ENCODE measurements at places on chromosomes 6 and 20. TPM values are rescaled to one million over a fixed set of nuclear protein-coding genes. Genes with fewer than 3 reads are reported as not detected.

The ANKS1A gene
- total RNA-seq, result 44.0 TPM

- H3K4me1 ChIP-seq, result no peaks in the 10 kb centered on the region
- no peak overlapping the region for H3K4me3 ChIP-seq
- H3K27me3 ChIP-seq, result no peaks in the 10 kb centered on the region
- H3K27ac ChIP-seq, result no peak overlapping the region
- no peak for DNase-seq
Observed at GRCh38 chr6:126181173-126181741, 158.7 kb upstream of the CENPW start.

- H3K4me1 ChIP-seq, result no peaks in the 10 kb centered on the region
- no peaks in the 10 kb centered on the region for H3K36me3 ChIP-seq
- H3K4me3 ChIP-seq, result no peak overlapping the region
- H3K27me3 ChIP-seq, result no peaks in the 10 kb centered on the region
- no peak for DNase-seq
- no peak overlapping the region for H3K27ac ChIP-seq
Observed at GRCh38 chr6:111727802-111728201, 122.1 kb upstream of the TRAF3IP2 start.

- no peak for DNase-seq
- H3K36me3 ChIP-seq, result no peaks in the 10 kb centered on the region
- no peak overlapping the region for H3K4me3 ChIP-seq
- H3K4me1 ChIP-seq, result peaks cover 19% of the 10 kb centered on the region
- H3K27me3 ChIP-seq, result peaks cover 58% of the 10 kb centered on the region
- no peak overlapping the region for H3K27ac ChIP-seq
Observed at GRCh38 chr20:51801122-51801822, 1.0 kb downstream of the SALL4 start.

The DEF6 gene
- 9.4 TPM for total RNA-seq

The DEFB115 gene
- not detected for total RNA-seq

The CCND3 gene
- 67.0 TPM for total RNA-seq

The QKI gene
- total RNA-seq, result 15.7 TPM

The FKBP1A gene
- 158 TPM for total RNA-seq

- DNase-seq, result no peak
- no peaks in the 10 kb centered on the region for H3K36me3 ChIP-seq
- no peaks in the 10 kb centered on the region for H3K27me3 ChIP-seq
- H3K4me1 ChIP-seq, result no peaks in the 10 kb centered on the region
- no peak overlapping the region for H3K27ac ChIP-seq
Observed at GRCh38 chr20:24318569-24319352, 150.7 kb upstream of the SYNDIG1 start.

DNA sequence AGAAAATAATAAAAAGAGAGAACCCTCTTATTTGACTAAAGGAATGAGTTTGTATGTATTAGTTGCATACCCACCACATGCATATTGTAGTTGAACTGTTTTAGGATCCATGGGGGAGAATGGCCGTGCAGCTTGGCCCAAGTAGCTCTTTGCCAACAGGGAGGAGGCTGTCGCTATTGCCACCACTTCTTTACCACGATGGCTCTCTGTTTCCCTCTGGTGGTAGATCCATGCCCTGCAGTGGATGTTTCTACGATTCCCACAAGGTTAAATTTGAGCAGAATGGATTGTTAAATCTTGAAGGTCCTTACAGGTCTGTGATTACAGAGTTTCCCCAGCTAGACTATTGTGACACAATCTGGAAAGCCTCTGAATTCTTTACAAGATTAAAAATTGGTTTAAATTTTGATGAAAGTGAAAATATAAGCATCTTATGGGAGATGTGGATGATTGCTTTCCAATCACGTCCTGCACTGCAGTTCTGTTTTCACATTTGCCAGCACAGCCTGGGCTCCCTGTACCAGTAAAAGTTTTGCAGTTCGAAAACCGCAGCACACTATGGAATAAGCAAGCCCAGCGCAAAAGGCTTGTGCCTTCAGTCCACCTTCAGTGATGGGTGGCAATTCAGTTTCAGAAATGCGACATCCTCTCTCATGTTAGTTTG, 34.4 kb upstream of the FNDC1 start:
- peaks cover 21% of the 10 kb centered on the region for H3K27me3 ChIP-seq
- no peaks in the 10 kb centered on the region for H3K36me3 ChIP-seq
- H3K27ac ChIP-seq, result no peak overlapping the region
- H3K4me1 ChIP-seq, result no peaks in the 10 kb centered on the region

The MLN gene
- not detected for total RNA-seq

GRCh38 chr6:30231067-30231466, 17.9 kb upstream of the TRIM26 start:
- no peaks in the 10 kb centered on the region for H3K36me3 ChIP-seq
- peaks cover 6% of the 10 kb centered on the region for H3K27me3 ChIP-seq
- DNase-seq, result no peak

GRCh38 chr6:44176130-44176761, 17.6 kb downstream of the CAPN11 start:
- H3K4me3 ChIP-seq, result no peak overlapping the region
- DNase-seq, result no peak
- H3K4me1 ChIP-seq, result no peaks in the 10 kb centered on the region
- H3K27ac ChIP-seq, result no peak overlapping the region

DNA sequence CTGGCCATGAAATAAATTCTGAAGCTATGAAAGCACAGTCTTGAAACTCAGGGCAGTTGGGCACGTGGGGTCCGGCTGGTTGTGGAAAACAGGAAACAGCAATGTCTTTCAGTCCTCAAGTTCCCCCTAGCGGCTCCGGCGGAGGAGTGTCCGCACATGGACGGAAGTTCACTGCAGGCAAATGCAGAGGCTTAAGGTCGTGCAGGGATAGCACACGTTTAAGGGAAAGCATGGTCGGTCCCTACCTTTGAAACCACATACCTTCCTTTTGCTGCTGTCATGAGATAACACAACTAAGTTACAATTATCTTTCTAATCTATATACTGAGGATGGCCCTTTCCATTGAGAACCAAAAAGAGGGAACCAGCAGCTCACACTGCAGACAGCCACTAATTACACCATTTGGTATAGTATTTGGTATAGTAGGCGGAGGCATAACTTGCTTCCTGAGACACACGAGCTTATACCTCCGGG, 52.6 kb upstream of the NFATC2 start:
- H3K4me3 ChIP-seq, result no peak overlapping the region
- peak; percentile 87 for DNase-seq
- H3K27me3 ChIP-seq, result no peaks in the 10 kb centered on the region
- peaks cover 16% of the 10 kb centered on the region for H3K4me1 ChIP-seq
- no peaks in the 10 kb centered on the region for H3K36me3 ChIP-seq

The PRKN gene
- total RNA-seq, result 4.5 TPM

- no peaks in the 10 kb centered on the region for H3K4me1 ChIP-seq
- H3K27me3 ChIP-seq, result no peaks in the 10 kb centered on the region
- no peak overlapping the region for H3K27ac ChIP-seq
- H3K36me3 ChIP-seq, result no peaks in the 10 kb centered on the region
Observed at GRCh38 chr6:23137611-23138010, 568.2 kb downstream of the HDGFL1 start.

DNA sequence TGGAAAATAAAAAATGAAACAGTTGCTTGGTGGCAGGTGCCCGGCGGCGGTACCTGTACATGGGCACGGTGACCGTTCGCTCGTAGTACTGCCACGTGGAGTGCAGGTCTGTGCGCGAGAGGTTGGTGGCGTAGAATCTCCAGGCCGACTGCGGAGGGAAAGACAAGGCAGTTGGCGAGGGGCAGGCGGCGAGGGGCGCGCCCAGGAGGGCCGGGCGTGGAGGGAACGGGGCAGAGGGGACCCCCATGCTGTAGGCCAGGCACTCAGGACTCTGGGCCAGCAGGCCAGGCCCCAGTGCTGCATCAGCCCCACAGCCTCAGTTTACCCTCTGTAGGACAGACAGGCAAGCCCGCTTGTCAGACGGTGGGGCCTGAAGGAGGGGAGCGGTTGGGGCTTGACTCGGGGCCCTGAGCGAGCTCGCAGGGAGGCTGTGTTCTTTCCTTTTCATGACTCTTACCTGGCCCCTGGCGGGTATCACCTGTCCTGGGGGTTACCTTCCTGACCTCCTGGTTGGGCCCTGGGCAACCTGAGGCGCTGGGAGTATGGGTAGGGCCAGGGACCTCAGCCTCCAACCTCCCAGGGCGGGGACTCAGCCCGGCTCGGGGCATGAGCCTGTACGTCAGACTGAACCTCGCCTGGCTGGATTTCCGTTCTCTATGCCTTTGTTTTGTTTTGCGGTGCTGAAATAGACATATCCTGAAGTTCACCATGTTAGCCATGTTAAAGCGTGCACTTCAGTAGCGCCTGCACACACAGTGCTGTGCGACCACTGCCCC, 38.5 kb downstream of the KCNQ2 start:
- H3K4me1 ChIP-seq, result no peaks in the 10 kb centered on the region
- H3K4me3 ChIP-seq, result no peak overlapping the region
- no peaks in the 10 kb centered on the region for H3K36me3 ChIP-seq

DNA sequence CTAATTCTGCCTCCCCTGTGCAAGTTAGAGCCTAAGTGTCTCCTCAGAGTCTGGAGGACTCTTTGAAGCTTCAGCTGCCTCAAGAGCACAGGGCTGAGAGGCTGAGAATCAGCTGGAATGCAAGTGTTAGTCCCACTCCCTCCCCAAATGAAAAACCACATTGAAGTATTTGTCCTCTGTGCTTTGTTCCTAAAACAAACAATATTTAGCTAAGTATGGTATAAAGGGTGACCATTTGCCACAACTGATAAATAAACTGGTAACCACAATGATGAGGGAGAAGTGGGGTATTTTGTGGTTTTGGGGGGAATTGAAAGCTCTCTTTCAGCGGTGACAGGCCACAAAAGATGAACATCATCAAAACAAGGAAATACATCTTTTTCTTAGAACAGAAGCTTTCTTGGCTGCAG, 91.7 kb upstream of the HDDC2 start:
- no peak overlapping the region for H3K27ac ChIP-seq
- H3K27me3 ChIP-seq, result peaks cover 3% of the 10 kb centered on the region
- H3K36me3 ChIP-seq, result no peaks in the 10 kb centered on the region
- DNase-seq, result no peak
- no peak overlapping the region for H3K4me3 ChIP-seq
- H3K4me1 ChIP-seq, result no peaks in the 10 kb centered on the region

The CST5 gene
- total RNA-seq, result not detected
